Epithelial cell of esophagus (primary cell): ENCODE measurements at places on chromosomes 2 and 18.

GRCh38 chr2:86584151-86584913 lies 21.1 kb upstream of the CHMP3 start:
- DNase-seq, result peak; percentile 11

GRCh38 chr2:179574061-179574519 lies 287.3 kb downstream of the ZNF385B start:
- no peak for DNase-seq

- DNase-seq, result peak; percentile 31
These were observed 7.9 kb downstream of the NEDD4L start for GRCh38 chr18:58051765-58052460.

GRCh38 chr2:3595404-3595803 lies 492 bp downstream of the COLEC11 start:
- DNase-seq, result no peak

- DNase-seq, result no peak
These were observed 455.1 kb upstream of the HS6ST1 start for GRCh38 chr2:128773641-128774319.

DNA sequence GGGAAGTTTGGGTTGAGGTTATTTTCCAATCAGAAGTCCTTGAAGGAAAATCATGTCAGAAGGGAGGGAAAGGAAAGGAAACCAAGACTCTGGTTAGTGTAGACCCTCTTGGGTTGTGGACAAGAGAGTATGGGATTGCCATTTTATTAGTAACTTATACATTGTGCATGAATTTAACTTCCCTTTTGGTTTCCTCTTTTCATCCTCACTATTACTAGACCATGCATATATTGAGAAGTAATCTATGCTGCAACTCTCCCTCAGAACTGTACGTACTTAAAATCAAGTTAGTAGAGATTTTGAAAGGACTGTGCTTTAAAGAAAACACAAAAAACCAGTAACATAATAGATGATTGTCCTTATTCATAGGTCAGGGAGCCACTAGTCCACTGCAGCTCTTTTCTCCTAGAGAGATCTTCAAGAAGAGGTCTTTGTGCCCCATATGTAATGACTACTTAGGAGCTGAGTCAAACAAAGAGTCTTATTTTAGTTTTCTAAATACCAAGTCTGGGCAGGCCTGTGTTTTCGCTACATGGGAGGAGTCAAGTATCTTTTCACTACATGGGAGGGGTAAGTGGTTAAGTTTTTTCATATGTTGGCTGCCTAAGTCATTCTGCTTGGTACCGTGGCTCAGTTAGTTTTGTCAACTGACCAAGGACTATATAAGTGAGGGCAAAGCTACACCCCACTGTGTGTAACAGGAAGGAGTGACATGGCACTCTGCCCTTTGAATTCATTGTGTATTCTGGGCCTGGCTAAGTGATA lies 25.2 kb upstream of the FAM117B start:
- DNase-seq, result peak; percentile 84

DNA sequence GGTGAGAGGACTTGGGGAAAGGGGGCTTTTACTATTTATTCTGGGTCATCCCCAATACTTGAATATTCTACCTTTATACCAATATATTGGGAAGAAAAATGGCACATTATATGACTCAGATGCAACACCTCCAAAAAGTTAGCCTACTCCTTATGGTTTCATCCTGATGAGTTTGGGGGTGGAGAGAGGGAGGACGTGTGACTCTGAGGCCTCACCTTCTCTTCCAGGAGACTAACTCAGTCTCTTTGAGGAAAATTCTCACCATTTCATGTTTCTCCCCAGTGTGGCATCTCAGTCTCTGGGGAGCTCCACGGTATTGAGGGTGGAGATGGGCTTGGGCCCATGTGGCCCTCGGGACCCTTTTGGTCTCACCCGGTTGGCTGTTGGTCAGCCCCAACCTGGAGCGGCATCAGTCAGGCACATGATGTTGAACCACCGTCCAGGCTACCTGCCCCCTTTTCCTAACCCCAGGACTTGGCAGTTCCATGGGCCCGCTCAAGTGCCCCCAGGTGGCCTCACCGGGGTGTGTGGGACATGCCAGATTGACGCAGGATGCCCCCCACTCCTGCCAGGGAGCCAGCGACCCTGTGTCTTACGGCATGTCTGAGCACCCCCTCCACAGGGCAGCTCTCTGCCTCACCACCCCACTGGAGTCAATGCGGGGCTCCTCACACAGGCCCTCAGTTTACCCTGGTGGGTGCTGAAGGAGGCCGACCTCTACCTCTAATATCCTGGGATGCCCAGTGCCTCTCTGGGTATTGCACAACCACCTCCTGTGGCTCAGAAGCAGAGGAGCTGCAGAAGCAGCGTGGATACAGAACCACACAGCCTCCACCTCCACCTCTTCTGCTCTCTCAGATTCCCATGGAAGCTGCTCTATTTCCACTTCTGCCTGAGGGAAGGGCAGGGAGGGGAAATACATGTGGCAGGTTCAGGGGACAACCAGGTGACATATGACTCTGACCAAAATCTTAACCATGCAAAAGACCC lies 297.4 kb downstream of the EIPR1 start:
- DNase-seq, result no peak

GRCh38 chr18:31439807-31440325 lies 7.7 kb upstream of the DSG3 start:
- peak; percentile 48 for DNase-seq

DNA sequence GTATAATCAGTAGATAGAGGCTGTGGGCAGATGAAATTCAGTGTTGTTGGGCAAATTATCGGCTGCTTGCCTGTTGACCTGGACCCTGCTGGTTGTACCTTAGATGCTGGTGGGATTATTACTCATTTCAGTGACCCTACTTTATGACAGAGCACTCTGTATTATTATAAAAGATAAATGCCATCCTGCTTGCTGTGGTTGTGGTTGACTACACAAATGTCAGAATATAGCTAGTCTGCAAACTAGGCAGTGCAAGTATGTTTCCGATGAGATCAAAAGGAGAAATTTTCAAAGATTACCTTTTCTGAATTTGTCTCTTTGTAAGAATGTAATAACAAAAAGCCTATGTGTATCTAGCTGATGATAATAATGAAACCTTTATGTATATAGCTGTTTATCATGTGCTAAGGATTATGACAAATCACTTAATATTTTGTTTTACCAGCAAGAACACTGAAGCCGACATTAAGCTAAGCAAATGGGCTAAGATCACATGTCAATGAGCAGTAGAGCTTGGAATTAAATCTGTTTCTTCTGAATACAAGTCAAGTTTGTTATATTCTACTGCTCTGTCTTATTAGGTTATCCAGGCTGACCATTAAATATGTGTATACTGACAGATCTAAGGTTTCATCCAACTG lies 219.2 kb downstream of the CAMKMT start:
- no peak for DNase-seq

DNA sequence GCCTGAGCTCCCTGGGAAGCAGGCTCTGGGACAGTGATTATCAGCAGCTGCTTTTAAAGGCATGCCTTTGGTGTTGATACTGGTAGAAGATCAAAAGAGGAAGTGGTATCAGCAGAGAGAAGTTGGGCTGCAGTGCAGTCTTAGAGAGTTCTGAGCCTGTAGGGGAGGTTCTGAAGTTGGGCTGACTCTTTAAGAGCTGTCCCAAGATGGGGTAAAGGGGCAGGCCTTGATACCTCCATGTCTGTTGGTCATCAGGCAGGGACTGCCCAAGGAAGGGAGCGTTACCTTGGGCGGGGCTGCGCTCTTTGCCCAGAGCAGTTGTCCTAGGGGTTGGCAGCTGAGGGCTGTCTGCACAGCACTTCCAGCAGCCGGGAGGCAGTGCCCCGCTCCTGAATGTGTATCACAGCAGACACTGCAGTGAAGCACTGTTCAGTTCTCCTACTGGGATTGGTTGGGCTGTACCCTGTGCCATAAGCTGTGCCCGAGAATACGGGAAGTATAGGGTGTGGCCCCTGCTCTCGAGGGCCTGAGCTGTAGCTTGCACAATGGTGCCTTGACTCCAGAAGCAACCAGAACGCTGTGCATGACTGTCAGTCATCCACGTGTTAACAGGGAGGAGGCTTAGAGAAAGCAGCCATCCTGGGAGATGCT lies 177.0 kb downstream of the CTIF start:
- no peak for DNase-seq

GRCh38 chr2:85194780-85195480 lies 61.7 kb downstream of the TCF7L1 start:
- DNase-seq, result no peak

DNA sequence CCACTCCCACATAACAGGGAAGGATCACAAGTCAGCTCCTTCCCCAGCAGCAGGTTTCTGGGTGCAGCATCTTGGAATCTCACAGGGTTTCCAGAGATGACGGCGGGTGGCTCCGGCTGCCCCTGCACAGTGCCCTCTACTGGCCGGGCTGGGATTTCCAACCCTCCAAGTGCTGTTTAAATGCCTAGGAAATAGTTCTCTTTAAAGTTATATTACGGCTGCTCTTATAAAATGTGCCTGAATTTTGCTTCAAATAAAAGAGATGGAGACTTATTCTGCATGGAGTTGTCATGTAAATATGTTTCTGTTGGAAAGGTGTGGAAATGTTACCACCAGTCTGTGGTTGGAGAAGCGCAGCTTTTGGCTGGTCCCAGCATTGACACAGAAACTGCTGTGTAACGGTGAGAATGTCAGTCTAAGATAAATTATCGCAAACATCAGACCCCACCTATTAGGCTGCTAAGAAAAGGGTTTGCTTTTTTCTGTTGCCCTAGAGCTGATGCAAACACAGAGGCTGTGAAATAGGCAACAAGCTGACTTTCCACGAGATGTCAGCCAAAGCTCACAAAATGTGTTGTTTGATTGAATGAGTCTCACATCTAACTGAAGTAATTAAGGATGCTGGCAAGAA lies 3.3 kb upstream of the HJURP start:
- peak; percentile 63 for DNase-seq

- DNase-seq, result peak; percentile 75
These were observed 7.7 kb upstream of the YWHAQ start for GRCh38 chr2:9638532-9638931.

DNA sequence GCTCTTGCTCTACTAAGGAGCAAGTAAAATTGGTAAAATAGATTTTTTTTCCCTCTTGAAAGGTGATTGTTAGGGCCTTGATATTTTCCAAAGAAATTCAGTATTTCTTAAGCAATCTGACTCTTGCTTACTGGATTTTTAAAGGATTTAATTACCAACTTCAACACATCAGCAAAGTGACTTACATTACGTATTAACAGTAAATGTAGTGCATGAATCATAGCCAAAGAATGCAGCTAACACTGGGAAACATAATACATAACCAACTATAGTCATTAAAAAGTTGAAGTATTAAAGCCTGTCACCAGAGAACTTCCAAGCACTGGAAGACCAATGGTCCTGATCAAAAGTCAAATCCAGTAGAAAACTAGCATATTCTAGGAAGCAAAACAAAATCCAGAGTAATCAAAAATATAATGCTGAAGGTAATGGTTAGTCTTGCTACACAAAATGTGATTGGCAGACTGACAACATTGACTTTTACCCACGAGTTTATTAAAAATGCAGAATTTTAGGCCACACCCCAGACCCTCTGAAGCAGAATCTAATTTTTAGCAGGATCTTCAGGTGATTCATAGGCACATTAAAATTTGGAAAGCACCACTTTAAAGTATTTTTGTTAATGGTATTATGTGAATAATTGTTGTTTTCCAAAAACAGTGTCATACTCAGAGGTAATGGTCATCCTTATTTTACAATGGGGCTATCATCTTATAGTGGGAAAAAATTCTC lies 31.8 kb upstream of the CAVIN2 start:
- peak; percentile 72 for DNase-seq

DNA sequence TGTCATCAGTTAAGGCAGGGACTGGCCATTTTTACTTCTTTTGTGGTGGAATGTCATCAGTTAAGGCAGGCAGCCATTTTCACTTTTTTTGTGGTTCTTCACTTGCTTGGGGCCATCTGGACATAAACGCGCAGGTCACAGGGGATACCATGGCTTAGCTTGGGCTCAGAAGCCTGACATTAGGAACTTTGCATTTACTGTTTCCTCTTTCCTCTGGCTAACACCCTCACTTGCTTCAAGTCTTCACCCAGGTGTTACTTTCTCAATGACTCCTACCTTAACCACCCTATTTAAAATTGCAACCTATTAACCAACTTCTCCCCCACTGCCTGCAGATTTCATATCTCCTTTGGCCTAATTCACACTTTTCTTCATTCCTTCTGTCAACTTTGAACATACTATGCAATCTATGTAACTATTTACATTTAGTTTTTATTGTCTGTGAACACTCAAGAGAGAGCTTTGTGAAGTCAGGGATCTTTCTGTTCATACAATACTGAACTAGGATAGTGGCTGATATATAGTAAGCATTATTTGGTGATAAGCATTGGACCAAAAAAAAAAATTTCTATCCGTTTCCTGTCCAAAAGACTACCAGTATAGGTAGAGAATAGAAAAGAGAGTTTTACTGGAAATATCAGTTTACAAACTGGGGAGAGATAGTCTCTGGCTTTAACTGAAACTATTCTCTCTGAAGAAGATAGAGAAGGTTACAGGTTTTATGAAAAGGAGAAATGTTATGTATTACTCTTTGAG lies 600.1 kb upstream of the ZNF804A start:
- DNase-seq, result no peak

GRCh38 chr2:178386986-178387597 lies 63.9 kb downstream of the PRKRA start:
- DNase-seq, result peak; percentile 32

- DNase-seq, result no peak
These were observed 9.9 kb downstream of the IER3IP1 start for GRCh38 chr18:47166294-47166693.

- DNase-seq, result no peak
These were observed 732.7 kb downstream of the NR4A2 start for GRCh38 chr2:155599834-155600233.

DNA sequence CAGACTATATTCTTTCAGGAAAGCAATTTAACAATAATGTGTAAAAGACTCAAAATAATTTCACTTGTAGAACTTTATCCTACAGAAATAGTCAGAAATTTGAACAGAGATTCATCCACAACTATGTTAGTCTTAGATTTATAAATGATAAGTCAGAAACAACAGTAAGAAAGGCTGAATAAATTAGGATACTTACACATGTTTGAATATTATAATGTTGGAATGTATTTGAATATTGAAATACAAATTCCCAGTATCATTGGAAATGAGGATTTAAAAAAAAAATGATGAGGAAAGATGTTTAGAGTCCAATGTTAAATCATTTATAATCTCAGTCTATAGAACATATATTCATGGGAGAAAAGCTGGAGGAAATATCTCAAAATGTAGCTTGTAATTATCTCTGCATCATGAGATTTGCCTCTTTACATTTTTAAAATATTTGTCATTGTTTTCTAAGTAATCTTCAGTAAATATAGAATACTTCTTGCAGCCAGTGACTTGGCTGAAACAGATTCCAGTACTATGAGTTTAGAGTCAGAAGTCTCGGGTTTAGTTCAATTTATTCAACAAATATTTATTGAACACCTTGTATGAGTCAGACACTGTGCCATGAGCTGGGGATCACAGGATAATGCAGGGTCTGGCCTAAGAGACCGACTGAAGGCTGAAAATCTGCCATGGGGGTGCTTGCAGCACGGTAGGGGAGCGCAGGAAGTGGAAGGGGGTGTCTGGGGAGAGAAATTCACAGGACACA lies 32.3 kb downstream of the CXCR4 start:
- no peak for DNase-seq

DNA sequence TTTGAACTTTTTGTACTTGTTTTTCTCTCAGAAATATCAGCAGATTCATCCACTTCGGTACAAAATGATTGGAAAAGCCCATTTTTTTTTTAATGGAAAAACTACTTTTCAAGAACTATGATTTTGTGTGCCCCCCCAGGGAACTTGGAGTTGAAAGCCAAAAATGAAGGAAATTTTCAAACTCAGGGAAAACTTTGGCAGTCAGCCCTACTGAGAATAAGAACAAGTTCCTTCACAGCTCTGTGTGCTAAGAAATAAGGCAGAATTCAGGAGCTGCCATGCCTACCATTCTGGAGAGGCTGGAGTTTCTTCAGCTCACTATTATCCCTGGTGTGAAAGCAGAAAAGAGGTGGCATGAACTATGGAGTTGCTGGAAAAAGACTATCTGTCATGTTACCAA lies 226.0 kb upstream of the SLC35G4 start:
- DNase-seq, result no peak
